Epithelial cell of proximal tubule (primary cell): ENCODE measurements at places on chromosomes 5 and 9. TPM values are rescaled to one million over a fixed set of nuclear protein-coding genes. Genes with fewer than 3 reads are reported as not detected.

The PCDHB13 gene
- 0.23 and 0.29 TPM in 2 replicates for total RNA-seq

- DNase-seq: no peak
Measured at GRCh38 chr5:103489307-103489706, 73.3 kb downstream of the NUDT12 start.

The AJM1 gene
- 0.51 and 2.2 TPM in 2 replicates for total RNA-seq

DNA sequence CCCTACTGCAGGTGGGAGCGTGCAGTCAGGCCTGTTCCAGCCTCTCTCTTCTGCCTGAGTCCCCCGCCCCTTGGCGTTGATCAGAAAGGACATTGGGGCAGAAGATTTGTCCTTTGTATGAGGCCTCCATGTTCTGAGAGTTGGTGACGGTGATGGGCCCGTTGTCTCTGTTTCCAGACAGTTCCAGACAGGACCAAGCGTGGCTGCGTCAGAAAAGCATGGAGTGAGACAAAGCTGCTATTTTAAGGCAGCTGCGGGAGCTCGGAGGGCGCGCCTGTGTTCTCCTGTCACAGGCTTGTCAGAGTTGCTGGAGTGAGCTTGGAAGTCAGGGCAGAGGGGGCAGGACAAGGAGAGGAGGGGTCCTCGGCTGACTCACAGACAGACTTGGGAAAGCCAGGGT is 32.1 kb upstream of the SH3PXD2B start:
- no peak for DNase-seq

- DNase-seq: no peak
Measured at GRCh38 chr5:160133071-160133917, 14.0 kb upstream of the PWWP2A start.

- DNase-seq: peak; percentile 79
Measured at GRCh38 chr9:105150991-105151685, 93.3 kb upstream of the SLC44A1 start.

The PTPN3 gene
- total RNA-seq: 33.0 and 53.0 TPM in 2 replicates

DNA sequence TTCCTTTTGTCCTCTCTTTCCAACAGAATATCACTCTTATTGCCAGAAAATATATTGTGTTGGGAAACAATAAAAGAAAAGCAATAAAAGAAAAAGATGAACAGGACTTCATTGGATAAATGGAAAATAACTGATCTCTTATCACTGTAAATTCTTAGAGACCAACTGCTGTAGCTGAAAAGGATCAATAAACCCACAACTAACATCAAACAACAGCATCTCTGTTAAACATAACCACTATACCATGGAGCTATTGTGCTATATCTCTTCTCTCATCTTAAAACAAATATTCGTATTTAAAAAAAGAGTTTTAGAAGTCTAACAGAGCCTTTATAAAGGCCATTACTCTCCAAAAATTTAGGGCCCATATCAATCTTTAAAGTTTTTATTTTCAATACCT is 502.4 kb downstream of the TMEM232 start:
- DNase-seq: no peak

The SERF1A gene
- 9.6 and 14.6 TPM in 2 replicates for total RNA-seq

The SVEP1 gene
- 0.29 and 0.35 TPM in 2 replicates for total RNA-seq

The PTGS1 gene
- 2.2 and 6.0 TPM in 2 replicates for total RNA-seq

DNA sequence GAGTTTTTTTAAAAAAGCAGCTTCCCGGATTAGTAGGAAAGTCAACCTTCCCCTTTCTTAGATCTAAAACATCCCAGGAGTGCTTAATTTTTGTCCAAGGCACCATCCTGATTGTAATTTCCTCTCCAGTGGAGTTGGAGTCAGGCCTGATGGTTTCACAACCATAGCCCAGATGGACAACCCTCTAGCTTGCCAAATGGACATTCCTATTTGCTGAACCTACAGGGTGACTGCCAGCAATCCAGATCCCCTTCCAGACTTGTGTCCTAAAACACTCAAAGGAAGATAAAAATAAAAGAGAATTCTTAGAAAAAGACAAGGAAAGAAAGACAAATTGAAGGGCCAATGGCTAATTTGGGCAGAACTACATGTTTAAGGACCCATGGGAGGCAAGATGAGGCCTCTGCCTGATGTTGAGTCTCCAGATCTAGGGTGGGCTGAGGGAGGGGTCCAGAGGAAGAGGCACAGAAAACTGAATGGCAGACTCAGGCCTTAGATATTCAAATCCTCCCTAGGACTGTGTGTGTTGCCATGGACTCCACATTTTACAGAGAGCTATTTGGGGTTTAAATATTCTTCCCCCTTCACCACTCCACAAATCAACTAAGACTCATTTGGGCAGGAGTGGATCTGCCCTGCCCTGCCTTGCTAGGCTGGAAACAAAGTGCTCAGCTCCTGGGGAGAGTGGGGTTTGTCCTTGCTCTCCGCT is 38.5 kb upstream of the SLC44A1 start:
- no peak for DNase-seq

- no peak for DNase-seq
Measured at GRCh38 chr5:56273376-56273955, 40.3 kb upstream of the ANKRD55 start.

- DNase-seq: no peak
Measured at GRCh38 chr5:153968761-153969562, 69.7 kb downstream of the FAM114A2 start.

The CRB2 gene
- total RNA-seq: 0.14 and 0.35 TPM in 2 replicates

DNA sequence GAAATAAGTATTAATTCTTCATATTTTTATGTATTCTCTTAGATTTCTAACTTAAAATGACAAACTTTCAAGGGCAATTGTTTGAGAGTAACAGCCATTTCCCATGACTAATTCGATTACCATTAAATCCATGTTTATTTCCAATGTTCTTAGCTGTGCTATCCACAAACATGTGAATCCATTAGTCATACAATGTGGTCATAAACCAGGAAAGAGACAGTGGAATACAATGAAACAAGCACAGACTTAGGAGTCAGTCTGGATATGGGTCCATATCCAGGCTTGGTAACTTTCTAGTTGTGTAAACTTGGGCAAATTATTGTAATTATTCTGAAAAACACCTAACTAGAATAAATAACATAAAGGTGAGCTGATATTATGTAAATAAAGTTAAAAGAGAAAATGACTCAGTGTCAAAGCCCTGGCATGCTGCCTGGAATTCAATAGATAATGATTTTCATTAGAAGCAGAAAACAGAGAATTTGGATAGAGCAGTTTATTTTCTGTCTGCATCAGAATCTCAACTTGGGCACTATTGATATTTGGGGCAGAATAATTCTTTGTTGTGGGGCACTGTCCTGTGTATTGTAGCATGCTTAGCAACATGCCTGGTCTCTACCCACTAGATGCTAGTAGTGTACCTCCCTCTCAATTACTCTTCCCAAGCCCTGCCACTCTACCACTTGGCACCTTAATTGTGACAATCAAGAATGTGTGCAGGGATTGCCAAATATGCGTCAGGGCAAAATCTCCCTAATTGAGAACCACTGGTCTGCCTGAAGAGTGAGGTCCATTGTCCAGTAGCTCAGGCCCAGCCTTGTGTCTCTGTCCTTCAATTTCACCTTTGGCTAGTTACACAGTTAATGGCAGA is 44.7 kb upstream of the SLC27A6 start:
- peak; percentile 52 for DNase-seq

DNA sequence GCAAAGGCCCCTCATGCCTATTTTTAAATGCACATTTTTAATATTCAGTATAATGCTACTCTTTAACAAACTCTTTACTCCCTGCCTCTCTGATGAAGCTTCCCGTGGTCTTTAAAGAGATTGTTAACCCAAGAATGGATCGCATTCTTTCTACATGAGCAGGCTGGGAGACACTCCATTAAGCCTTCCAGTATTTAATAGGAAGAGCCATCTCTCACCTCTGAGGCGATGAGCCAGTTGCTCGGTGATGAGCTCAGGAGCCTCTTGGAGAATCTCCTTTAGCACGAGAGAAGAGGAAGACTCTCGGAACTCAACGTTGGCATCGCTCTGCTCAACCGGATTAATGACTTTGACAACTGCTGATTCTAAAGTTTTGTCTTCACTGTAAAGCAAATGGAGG is 59.6 kb downstream of the PRUNE2 start:
- no peak for DNase-seq

- DNase-seq: no peak
Measured at GRCh38 chr9:35001285-35001677, 11.7 kb downstream of the DNAJB5 start.

The PCDHGA1 gene
- 0.29 and 0.75 TPM in 2 replicates for total RNA-seq

The MAMDC2 gene
- 5.5 and 6.6 TPM in 2 replicates for total RNA-seq
